ENCODE measurements at places on chromosomes 11 and 22.

DNA sequence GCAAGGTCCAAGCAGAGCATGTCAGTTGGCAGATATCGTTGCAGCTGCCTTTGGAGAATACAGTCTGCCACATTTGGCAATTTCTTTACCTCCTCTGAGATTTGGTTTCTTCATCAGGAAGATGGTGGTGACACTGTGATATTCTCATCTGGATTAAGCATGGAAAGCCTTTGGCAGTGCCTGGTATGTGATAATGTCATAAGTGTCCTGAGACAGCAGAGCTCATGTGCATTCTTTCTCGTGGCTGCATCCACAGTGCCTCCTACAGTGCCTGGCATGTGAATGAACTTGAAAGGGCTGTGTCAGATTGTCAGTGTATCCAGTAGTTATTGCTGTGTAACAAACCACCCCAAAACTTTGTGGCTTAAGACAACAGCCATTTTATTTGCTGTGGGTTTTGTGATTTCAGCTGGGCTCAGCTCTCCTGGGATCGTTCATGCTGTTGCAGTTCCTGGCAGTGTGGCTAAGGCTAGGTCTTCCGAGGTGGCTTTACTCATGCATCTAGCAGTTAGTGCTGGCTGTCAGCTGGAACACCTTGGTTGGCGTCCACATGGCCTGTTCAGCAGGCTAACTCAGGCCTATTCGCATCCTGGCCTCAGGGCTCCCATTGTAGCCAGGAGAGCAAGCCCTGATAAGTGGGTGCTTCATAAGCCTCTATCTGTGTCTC, 35.7 kb upstream of the MICAL2 start:
- no peak for DNase-seq

GRCh38 chr22:32643246-32643645, 158.3 kb upstream of the TIMP3 start:
- DNase-seq: no peak

DNA sequence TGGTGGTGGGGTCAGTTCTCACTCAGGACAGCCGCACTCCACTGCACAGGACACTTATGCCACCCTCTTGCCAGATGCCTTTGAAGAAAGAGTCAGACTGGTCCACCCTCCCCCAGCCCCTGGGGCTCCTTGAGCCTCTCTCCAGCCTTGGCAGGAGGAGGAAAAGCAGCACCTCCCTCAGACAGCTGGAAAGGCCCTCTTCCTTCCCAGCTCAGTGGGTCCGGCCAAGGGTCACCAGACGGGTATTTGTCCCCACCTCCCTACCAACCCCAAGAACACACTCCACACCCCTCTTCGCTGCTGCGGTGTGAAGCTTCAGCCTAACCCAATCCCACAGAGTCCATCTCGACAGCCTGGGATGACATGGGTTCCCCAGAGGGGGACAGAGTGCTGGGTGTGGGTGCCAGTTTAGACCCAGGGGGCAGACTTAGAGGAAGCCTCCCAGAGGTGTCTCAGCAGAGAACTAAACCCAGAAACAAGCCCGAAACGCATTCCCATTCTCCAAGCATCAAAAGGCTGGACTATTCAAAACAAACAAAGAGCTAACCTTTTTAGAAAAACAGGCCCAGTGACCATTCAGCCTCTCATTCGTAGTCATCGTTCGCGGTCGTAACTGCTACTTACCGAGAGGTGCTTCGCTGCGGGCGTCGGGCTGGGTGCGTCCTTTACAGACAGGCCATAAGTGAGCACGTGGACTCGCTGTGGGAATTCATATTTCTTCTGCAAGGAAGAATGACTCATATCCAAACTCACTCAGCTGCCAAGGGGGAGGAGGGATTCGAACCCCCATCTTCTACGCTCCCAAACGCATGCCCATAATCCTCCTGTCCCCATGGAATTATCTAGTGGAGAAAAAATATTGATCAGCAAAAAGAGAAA, 57.5 kb upstream of the ANO1 start:
- no peak for DNase-seq

DNA sequence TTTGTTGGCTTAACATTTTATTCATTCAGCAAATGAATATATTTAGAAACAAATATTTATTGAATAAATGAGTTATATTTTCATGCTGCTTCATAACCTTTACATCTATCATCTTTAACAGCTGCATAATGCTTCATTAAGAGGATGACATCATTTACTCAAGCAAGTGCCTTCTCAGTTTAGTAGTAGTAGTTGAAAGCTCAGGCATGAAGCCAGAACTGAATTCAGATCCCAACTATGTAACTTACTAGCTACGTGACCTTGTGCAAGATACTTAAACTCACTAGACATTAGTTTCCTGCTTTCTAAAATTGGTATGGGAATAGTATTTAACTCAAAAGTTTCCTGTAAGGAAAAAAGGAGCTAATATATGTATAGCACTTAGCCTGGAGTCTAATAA, 90.3 kb downstream of the TMPRSS5 start:
- no peak for DNase-seq

GRCh38 chr11:82775736-82776346, 42.2 kb upstream of the FAM181B start:
- no peak for DNase-seq

DNA sequence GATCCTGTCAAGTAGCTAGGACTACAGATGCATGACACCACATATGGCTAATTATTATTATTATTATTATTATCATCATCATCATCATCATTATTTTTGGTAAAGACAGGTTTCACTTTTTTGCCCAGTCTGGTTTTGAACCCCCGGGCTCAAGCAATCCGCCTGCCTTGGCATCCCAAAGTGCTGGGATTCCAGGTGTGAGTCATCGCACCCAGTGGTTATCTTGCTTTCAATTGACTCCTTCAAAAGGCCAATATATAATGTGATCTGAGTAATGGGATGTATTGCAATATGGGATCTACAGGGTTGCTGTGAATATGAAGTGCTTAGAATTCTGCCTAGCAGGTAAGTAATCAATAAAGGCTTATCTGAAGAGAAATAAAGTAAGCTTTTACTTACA, 221.2 kb downstream of the SBF2 start:
- no peak for DNase-seq

DNA sequence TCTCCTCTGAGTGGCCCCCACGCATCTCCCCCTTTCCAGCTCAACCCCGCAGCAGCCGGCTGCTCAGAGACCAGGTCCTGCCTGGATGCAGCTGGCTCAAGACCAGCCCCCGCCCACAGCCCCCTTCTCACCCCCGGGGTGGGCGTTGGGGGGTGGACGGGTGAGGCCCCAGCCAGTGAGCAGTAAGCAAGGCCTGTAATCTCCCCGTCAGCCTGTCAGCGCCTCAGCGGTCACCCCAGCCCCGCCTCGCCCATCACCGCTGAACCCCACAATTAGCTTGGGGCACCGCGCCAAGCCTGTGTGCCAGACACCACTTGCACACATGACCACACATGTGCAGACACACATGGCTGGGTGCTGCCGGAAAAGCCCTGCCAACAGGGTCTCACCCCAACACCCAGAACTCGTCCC, 5.9 kb downstream of the PLXNB2 start:
- no peak for DNase-seq

DNA sequence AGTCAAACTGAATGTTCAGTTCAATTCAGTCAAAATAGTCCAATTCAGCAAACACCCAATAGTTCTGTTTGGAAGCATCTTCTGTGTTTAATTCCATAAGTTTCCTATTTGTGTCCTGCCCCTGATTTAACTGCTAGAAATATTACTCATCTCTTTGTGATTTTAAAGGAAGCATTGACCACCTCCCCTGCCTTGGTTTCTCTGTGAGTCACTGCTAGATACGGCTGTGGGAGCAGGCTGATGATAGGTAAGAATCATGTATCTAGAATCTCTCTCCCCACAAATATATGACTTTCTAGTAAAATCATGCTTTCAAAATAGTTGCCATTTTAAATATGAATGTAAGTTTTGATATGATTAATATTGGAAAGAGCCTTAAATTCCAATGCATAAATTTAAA, 888.5 kb downstream of the NTM start:
- DNase-seq: no peak

DNA sequence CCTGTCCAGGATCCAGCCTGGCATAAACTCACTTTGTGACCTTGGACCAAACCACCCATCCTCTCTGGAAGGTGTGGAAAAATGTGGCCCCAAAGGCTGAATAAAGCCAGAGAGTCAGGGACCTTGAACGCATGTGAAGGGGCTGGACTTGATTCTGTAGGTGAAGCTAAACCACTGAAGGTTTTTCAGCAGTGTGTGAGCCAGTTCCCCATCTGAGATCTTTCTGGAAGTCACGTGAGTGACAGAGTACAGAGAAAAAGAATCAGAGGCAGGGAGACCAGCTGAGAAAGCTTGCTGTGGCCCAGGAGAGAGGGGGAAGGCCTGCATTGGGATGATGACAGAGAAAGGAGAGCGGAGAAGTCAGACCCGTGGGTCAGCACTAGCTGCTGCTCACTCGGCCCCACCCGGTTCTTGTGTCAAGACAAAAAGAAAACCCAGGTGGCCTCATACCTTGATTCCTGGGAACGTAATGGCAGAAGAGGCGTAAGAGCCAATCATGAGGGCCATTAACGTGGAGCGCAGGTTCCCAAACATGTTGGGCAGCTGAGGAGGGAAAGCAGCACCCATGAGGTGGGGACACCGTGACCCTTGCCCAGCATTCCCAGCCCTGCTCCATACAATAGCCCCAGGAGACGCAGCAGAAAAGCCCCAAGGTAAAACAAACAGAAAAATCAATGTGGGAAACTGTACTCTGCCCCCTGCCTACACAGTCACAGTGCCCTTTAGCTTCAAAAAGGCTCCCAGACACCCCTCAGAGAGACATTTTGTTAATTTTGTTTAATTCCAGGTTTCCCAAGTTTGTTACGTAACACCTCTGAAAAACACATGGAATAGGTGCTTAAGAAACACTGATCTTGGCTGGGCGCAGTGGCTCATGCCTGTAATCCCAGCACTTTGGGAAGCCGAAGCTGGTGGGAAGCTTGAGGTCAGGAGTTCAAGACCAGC, 17.9 kb downstream of the SLC43A1 start:
- no peak for DNase-seq

GRCh38 chr22:26939466-26939865, 282.1 kb downstream of the MIAT start:
- peak; percentile 79 for DNase-seq

- DNase-seq: no peak
Measured at GRCh38 chr11:57493507-57494503, 21.7 kb downstream of the SLC43A1 start.

- peak; percentile 95 for DNase-seq
Measured at GRCh38 chr11:31636983-31637382, 127.4 kb downstream of the ELP4 start.

DNA sequence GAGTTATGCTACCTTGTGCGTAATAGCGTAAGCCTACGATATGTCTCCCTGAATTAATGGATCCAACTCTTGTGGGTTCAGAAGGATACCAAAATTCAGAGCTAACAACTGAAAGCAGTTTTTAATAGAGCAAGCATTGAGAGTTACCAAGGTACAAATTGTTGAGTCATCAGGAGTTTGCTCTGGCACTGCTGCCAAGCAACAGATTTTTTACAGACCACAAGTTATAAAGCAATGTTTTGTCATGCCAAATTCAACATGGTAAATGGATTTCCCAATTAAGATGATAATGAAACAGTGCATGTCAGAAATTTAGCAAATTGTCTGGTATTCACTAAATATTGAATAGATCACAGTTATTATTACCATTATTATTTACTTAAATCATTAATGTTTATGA, 295.6 kb downstream of the NELL1 start:
- no peak for DNase-seq

- DNase-seq: no peak
Measured at GRCh38 chr22:39197578-39197977, 45.1 kb upstream of the CBX7 start.

DNA sequence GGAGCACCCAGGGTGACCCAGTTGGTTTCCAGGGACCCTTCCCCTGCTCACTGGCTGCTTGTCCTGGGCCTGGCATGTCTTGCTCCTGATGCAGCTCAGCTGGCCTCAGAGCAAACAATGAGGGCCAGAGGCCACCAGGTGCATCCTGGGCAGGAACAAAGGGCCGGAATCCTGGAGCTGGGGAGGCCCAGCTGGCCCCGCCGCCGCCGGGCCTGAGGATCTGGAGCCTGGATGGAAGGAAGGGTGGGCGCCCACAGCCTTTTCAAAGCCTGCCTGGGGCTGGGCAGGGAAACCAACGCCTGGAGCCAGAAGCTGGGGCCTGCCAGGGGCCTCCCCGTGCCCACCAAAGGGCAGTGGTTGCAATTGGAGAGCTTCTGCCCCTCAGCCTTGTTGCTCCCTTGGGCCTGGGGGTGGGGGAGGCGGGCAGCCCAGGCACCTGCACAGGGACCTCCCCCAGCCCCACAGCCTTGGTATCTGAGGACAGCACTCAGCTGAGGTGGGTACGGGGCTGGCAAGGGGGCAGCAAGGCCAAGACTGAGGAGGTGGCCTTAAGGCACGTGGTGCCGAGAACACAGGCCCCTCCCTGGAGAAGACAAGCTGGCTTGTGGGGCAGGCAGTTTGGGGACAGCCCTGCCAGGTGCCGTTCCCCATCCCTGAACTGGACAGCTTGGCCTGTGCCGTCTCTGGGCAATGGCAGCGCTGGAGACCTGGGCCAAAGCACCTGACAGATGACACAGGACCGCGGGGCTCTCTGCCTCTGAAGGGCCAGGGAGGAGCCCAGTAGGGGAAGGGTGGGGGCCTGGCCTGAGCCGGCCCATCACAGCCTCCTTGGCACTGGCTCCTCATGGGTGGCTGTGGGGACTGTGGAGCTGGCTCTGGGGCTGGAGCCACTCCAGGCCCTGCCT, 7.1 kb upstream of the ADORA2A start:
- DNase-seq: no peak

DNA sequence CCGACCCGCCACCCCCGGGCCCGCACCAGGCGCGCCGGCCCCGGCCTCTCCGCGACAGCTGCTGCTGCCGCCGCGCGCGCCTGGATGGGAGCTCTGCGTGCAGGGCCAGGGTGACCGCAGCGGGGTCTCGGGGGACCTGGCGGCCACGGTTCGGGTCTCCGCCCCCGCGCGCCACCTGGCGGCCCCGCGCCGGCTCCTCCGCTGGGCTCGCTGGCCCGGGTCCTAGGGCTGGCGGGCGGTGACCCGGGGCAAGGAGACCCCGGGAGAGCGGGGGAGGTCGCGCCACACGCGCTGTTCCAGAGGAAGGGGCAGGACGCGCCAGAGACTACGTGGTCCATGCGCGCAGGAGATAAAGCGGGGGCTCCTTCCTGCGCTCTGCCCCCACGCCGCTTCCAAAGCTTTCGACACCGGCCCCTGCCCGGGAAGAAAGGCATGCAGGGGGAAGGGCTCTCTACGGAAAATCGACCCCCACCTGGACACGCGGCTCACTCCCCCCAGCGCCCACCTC, 562 bp downstream of the SHANK2 start:
- no peak for DNase-seq

- DNase-seq: no peak
Measured at GRCh38 chr11:17772704-17773600, 38.4 kb downstream of the KCNC1 start.

DNA sequence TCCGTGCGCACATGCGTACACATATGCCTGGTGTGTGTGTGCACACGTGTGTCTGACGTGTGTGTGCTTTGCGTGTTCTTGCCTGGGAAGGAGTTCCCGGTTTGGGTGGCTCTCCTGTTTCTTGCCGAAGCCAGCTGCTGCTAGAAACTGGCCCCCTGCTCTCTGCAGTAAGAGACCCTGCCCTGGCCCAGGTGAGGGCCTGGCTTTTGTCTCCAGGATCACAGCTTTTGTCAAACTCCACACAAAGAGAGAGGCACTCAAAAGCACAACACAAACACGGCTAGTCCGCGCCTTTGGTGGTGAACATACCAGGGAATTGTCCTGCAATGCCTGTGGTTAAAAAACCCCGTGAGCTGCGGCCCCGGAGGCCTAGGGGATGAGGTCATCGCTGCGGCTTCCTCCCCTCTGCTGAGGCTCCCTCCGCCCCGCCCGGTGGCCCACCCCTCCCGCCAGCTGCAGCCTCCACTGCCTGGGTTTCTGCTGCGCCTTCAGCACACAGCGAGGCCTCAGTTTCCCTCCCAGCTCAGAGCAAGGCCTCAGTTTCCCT, 88.9 kb downstream of the KCNQ1 start:
- DNase-seq: no peak

GRCh38 chr11:69700278-69701140, 3.3 kb downstream of the FGF19 start:
- peak; percentile 37 for DNase-seq

All from NCI-H524 treated with DMSO at 0.1 percent for 48 hours (cell line).